Left renal cortex interstitium (tissue), 4 donors: ENCODE measurements at places on chromosomes 7 and 10. TPM values are rescaled to one million over a fixed set of nuclear protein-coding genes. Genes with fewer than 3 reads are reported as not detected.

Gene TNPO3
- polyA plus RNA-seq: 42.7 TPM

Gene CYP26C1
- polyA plus RNA-seq: 0.12 TPM

Gene CDHR3
- 17.1 TPM for polyA plus RNA-seq

Gene ZNF398
- polyA plus RNA-seq: 14.9 TPM

Gene NFKB2
- 16.8 TPM for polyA plus RNA-seq

Gene LIPF
- 0.11 TPM for polyA plus RNA-seq

Gene NPTX2
- polyA plus RNA-seq: 6.0 TPM

Gene ST7
- 27.5 TPM for polyA plus RNA-seq

Gene RPEL1
- polyA plus RNA-seq: 0.08 TPM

Gene NPM3
- polyA plus RNA-seq: 57.4 TPM

Gene ADAM12
- polyA plus RNA-seq: 21.5 TPM

Gene PNLIP
- polyA plus RNA-seq: not detected

Gene SKIDA1
- 10.8 TPM for polyA plus RNA-seq
